NCI-H187 (cell line): ENCODE measurements at places on chromosomes 3 and 15.
A peak's percentile ranks its signal among the peaks of the same experiment; 100 is the strongest.

DNA sequence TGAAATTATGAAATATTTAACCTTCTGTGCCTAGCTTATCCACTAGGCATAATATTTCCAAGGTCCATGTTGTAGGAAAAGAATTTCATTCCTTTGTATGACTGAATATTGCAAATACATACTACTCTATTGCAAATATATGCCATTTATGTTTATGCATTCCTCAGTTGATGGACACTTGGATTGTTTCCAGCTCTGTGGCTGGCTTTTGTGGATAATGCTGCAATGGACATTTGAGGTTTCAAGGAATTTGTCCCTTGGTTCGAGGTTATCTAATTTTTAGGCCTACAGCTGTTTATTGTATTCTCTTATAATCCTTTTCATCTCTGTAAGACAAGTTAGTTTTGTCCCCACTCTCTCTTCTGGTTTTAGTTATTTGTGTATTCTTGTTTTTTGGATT is 7.7 kb upstream of the AADACL2 start:
- DNase-seq = no peak

DNA sequence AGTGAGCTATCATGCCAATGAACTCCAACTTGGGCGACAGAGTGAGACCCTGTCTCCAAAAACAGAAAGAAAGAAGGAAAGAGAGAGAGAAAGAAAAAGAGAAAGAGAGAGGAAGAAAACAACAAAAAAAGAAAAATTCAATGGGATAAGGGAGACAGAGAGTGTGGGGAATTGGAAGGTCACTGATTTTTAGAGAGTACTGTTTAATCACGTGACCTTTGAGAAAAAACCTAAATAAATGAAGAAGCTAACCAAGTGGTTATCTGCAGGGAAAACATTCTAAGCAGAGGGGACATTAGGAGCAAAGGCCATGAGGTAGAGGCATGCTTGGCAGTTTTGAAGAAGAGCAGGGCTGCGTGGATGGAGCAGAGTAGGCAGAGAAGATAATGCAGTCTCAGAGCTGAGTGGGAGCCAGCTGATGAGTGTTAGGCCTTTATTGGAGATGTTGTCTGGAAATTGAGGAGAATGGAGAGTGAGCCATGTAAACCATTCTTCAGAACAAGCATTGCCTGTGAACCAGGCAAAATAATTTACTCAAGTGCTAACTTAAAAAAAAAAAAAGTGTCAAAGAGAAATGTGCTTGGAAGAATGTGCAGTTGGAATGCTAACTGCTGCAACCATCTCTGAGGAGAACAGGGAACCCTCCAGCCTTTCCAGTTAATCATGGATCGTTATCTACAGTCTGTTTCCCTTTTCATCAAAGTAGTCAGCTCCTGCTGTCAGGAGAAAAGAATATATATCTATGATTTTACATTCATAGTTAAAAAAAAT is 377.3 kb upstream of the SEMA6D start:
- no peak for DNase-seq

DNA sequence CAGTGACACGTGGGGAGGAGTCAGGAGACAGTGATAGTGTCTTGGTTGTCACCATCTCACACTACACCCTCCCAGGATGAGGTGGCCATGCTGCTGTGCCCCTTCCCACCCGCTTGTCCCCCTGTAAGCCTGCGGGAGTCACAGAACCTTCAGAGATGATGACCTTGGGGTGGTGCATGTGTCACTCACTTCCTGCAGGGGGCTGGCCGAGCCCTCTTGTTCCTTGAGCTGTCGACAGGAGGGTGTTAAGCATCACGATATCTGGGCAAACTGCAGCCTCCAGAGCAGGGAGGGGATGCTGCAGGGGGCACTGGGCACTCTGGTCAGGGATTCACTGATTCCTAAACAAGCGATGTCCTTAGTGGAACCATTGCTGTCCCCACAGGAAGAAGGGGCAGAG is 27.7 kb downstream of the FAH start:
- DNase-seq = no peak

- no peak for DNase-seq
These were observed 2.1 kb upstream of the TTLL3 start for GRCh38 chr3:9807981-9808344.

- DNase-seq = no peak
These were observed 30.9 kb upstream of the TKT start for GRCh38 chr3:53286727-53287126.

GRCh38 chr15:77418966-77419835 is 703 bp downstream of the PEAK1 start:
- DNase-seq = no peak

GRCh38 chr3:132615881-132616280 is 18.8 kb downstream of the ACKR4 start:
- DNase-seq = no peak

GRCh38 chr3:134073583-134073945 is 43.8 kb upstream of the SLCO2A1 start:
- DNase-seq = no peak

DNA sequence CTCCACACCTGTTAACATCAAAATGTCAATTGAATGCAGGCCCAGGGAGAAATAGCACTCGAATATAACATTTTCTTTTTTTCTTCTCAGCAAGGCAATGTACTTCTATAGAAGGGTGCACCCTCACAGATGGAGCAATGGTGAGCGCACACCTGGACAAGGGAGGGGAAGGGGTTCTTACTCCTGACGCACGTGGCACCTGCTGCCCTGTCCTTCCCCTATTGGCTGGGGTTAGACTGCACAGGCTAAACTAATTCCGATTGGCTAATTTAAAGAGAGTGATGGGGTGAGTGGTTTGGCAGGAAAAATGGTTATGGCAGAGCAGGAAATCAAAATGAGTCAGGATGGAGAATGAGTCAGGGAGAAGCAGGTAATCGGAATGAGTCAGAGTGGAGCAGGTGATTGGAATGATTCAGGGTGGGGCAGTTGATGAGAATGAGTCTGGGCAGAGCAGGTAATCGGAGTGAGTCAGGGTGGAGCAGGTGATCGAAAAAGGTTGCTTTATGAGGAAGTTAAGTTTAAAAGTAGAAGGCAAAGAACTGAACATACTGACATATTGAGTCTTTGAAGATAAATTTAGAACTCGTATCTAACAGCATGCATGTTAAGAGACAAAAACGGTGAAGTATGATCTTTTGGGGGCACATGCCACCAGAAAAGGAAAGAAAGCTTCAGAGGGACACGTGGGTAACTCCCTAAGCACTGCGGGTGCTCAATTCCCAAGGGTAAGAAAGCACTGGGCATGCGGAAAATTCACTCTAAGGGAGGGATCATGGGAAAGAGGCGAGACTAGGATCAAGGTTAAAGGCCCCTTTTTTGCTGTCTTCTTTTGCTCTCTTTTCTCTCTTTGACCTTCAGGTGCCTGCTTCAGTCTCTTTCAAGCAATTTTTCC is 72.9 kb upstream of the GALNT15 start:
- no peak for DNase-seq

DNA sequence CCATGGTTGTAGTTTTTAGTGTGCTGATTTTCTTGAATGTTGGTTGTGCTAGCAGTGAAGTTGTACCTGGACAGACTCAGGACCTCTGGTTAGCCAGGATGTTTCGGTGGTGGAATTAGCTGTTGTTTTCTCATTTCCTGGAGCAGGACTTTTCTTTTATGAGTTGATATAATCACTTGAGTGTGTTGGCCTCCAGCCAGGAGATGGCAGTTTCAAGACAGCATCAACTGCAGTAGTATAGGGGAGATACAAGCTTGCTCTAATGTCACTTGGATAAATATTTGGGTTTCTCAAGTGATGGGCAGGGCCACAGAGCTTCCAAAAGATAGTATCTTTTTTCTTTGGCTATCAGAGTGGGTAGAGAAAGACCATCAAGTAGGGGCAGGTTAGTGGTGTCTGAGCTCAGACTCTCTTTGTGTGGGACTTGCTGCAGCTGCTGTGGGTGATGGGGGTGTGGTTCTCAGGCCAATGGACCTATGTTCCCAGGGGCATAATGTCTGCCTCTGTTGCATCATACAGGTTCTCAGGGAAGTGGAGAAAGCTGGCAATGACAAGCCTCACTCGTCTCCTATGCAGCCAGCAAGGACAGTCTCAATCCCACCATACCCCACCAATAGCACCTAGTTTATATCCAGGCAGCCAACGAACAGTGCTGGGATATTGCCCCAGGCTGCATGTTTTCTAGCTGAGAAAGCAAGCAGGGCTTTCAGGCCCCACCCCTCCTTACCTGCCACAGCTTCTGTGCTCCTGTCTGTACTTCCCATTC is 14.6 kb upstream of the OR5K2 start:
- no peak for DNase-seq

GRCh38 chr15:74304431-74304830 is 63.0 kb downstream of the CYP11A1 start:
- DNase-seq = no peak

DNA sequence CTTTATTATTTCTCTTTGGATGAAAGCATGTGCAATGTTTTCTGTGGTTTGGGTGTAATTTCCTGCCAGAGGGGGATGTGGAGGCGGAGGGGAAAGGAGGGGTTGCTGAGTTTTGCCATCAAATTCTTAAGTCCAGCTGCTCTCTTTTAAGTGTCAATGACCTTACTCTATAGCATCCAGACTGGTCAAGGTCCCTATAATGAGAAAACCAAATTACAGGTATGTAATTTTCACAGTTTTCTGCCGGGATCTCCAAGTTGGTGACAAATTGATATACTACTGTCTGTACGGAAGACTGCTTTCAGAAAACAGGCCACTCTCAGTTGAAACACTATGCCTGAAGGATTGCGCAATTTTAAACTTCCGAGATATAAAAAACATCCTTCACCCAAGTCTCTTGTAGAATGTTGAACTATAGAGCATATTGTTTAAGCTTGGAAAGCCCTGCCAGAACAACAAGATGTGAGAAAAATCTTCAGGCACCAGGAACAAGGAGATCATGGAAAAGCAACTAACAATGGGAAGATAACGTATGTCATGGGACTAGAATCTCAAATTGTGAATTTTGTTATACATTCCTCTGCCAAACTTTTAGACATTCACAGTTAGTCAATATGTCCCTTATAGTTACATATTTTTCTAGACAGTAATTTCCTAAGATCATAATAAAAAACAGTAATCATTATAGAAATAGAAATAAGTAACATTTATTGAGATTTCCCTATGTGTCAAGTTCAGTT is 300.7 kb upstream of the SATB1 start:
- DNase-seq = no peak

- no peak for DNase-seq
These were observed 124.9 kb downstream of the TMEM266 start for GRCh38 chr15:76184650-76185035.

GRCh38 chr15:80072285-80072994 is 13.0 kb downstream of the ZFAND6 start:
- DNase-seq = peak; percentile 38

DNA sequence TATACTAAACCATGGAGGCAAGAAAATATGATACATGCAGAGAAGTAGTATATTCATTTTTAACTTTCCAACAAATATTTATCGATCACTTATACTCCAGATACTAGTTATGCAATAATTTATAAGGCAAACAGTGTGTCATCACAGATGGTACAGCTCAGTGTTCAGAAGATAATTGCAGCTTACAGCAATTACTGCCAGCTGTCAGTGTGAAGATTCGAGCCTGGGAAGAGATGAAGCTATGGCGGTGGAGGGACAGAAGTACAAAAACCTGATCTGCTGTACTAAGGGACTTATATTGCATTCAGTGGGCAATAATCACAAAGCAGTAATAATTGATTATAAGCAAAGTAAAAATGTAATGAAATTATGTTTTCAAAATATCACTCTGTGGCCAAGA is 170.6 kb upstream of the EPHA3 start:
- DNase-seq = no peak

DNA sequence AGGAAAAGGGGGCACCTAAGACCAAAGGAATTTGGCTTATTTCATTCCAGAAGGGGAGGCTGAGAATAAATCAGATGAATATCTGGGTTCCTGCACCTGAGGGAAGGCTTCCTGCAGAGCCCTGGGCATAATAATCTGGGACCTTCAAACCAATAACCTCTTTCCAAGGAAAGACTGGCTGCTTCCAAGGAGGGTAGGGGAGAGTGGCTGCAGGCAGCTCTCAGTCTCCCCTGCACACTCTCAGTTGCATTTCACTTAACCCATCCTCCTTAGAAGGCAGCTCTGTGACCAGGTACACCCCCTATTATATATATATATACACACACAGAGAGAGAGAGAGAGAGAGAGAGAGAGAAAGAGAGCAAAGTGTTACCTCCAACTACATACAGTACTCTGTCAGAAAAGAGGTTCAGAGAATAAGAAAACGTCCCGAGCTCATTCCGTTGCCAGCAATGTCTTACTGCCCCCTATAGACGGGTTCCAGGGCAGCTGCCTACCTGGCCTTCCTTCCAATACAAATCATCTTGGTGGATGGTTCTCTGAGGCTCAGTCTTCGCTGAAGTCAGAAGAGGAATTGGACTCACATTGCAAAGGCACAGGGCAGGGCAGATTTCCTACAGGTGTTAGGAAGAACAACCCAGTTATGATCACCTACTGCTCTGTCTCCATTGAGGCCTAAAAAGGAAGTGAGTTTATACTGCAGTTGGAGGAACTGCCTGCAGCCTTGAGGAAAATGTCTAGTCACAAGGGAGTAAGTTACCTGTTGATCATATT is 26.1 kb downstream of the CAPN3 start:
- no peak for DNase-seq

DNA sequence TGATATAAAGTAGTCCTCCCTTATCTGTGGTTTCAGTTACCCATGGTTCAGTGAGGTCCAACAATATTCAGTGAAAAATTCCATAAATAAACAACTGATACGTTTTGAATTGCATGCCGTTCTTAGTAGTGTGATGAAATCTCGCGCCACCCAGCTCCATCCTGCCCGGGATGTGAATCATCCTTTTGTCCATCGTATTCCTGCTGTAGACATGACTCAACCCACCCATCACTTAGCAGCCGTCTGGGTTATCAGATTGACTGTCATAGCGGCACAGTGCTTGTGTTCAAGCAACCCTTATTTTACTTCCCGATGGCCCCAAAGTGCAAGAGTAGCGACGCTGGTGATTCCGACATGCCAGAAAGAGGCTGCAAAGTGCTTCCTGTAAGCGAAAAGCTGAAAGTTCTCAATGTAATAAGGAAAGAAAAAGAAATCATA is 48.0 kb upstream of the MEX3B start:
- no peak for DNase-seq
